ENCODE measurements at places on chromosomes 3 and 15.

DNA sequence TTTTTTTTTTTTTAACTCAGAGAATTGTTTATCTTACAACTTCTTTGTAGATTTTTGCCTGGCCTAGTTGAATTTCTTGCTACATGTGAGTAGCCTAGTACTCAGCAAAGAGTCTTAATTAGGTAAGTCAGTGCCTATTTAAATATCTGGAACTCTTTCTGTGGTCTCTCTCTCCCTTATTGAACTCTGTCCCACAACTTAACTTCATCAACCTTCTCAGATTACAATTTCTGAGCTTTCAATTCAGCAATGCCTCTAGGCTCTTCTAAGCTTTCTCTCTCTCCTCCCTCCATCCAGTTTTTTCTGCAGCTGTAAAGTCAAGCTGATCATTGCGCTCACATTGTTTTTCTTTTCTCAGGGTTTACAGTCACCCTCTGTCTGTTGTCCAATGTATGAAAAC lies 517.6 kb upstream of the ROBO1 start:
- DNase-seq: no peak

DNA sequence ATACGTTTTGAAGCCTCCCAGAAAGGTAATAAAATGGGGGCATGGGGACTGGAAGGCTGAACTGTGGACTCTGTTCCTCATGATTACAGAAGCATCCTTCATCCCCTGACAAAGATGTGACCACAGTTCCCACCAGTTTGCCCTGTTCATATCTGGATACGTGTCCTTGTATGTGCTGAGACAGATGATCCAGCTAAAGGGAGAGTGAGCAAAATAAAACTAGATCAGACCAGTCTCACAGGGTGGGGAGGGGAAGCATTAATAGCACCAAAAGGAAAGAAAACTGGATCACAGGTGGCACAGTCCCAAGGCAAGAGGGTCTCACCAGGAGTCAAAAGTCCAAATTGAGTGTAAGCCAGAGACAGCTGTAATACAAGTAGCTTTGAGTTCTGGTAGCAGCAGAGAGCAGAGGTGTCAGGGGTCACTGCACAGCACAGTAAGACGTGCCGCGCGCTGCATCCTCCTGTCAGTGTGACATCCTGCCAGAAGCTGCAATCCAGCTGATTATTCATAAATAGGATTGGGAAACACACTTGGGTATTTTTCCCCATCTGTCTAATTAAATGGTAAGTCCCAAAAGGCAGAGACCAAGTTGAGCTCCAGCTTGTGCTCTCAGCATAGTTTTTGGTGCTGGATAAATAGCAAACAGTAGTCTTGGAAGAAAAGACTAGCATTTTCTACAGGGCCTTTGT lies 560.0 kb upstream of the CFAP20DC start:
- DNase-seq: peak; percentile 16

DNA sequence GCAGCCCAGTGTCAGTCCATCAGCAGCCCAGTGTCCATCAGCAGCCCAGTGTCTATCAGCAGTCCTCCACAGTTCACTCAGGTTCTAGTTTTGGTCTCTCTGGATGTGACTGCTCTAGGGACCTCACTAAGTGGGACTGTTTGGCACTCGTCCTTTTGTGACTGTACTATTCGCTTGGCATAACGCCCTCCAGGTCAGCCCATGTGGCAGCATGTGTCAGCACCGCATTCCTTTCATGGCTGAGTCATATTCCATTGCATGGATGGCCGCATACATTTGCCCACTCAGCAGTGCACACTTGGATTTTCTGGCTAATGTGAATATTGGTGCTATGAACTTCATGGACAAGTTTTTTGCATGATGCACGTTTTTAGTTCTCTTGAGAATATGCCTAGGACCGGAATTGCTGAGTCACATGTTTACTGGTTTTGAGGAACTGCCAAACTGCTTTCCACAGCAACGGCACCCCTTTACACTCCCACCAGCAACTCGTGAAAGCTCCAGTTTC lies 16.4 kb downstream of the CHST13 start:
- DNase-seq: peak; percentile 12

GRCh38 chr3:60912142-60912541 lies 339.1 kb downstream of the FHIT start:
- DNase-seq: no peak

- no peak for DNase-seq
These were observed 130.6 kb downstream of the AQP9 start for GRCh38 chr15:58268746-58269267.

DNA sequence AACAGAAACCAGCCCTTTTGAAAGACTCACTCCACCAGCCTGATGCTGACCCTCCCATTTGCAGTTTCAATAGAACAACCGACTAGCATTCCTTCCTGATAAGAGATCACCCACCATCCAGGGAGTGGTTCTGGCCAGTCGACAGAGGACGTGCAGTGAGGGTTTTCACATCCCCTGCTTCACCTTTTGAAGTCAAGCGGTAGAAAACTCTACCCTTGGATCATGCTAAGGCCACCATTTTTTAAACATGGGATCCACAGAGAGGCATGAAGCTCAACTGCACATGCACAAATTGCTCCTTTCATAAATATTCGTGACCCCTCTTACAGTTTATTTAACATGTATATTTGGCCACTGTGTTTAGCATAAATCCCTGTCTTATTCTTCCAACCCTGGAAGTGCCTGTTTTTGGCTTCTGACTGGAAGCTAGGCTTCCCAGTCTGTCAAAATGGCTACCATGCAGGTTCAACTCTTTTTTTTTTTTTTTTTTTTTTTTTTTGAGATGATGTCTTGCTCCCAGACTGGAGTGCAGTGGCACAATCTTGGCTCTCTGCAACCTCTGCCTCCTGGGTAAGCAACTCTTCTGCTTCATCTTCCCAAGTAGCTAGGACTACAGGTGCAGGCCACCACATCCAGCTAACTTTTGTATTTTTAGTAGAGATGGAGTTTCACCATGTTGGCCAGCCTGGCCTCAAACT lies 1.0 kb upstream of the THUMPD3 start:
- DNase-seq: no peak

- no peak for DNase-seq
These were observed 422.3 kb upstream of the ROBO1 start for GRCh38 chr3:80190051-80190450.

DNA sequence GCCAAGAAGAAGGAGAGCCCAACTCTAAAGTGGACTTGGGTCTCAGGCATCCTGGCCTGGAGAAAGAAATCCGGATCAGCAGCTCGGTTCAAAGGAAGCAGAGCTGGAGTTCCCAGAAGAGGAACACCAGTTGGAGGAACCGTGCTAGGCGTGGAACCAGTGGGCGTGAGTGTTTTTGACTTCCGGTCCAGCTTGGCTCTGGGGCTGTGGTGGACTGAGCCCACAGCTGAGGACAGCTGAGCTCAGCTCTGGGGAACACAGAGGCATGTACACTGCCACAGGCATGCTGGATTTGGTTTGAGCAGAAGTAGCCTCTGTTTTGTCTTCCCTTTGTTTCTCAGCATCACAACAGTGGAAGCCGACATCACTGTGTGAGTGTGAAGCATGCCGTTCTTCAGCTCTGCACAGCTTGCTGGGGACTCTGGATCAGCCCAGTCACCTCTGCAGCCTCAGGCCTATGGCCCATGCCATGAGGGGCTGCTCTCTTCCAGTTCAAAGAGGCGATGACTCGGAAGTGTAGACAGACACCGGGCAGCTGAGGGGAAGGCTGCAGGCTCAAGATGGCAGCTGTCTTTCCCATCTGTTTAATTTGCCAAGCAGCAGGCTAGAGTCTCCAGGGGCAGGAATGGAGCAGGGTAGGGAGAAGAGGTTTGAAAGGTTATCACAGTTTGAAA lies 185.8 kb upstream of the UBE3A start:
- DNase-seq: no peak

GRCh38 chr15:97866959-97867358 lies 93.5 kb upstream of the ARRDC4 start:
- DNase-seq: no peak

GRCh38 chr3:47162697-47163168 lies 1.2 kb downstream of the SETD2 start:
- no peak for DNase-seq

- no peak for DNase-seq
These were observed 124.0 kb upstream of the GOLGA6L4 start for GRCh38 chr15:84111575-84111974.

DNA sequence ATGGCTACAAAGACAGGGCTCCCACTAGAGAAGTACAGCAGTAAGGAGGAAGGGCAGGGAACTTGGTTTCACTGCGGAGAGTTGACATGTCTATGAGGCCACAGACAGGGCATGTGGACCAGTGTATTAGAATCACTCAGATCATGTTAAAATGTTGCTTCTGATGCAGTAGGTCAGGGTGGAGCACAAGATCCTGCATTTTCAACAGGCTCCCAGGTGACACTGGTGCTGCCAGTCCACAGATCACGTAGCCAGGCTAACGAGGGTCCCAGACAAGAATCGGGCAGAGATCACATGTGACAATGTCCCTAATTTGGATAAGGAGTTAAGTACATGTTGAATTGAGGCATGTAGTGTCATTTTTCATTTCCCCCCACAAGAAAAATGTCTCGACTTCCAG lies 73.6 kb downstream of the SPSB4 start:
- DNase-seq: no peak

- DNase-seq: no peak
These were observed 179.3 kb downstream of the FNDC3B start for GRCh38 chr3:172218350-172219323.

GRCh38 chr15:99132122-99132521 lies 27.2 kb downstream of the SYNM start:
- no peak for DNase-seq

DNA sequence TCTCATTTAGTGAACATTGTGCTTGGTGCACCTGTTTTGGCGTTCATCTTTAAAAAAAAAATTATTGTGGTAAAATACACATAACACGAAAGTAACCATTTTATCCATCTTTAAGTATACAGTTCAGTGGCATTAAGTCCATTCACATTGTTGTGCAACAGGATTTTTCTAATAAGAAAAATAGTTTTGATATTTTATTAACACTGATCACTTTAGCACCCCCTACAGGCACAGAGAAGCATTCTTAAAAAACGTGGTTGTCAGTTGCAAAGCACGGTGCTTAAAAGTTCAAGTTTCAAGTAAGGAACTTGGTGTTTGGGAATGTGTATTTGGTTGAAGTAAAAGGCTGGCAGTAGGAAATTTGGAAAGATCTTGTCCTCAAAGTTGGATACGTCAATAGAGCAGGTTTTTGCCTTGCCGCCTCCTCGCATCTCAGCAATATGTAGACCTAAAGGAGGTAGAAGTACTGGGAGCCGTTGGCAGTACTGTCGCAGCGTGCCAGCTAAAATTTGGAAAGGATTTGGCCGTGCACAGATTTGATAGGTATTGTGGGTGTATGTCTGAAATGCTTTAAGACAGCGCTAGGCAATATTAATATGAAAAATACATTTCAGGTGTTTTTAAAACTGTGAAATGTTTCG lies 110.4 kb downstream of the LRRC28 start:
- DNase-seq: no peak

GRCh38 chr3:132635052-132635451 lies 24.6 kb downstream of the ACAD11 start:
- DNase-seq: no peak

GRCh38 chr3:159987291-159987711 lies 1.3 kb upstream of the IL12A start:
- no peak for DNase-seq

- no peak for DNase-seq
These were observed 1015.5 kb downstream of the PLOD2 start for GRCh38 chr3:145145461-145145860.

DNA sequence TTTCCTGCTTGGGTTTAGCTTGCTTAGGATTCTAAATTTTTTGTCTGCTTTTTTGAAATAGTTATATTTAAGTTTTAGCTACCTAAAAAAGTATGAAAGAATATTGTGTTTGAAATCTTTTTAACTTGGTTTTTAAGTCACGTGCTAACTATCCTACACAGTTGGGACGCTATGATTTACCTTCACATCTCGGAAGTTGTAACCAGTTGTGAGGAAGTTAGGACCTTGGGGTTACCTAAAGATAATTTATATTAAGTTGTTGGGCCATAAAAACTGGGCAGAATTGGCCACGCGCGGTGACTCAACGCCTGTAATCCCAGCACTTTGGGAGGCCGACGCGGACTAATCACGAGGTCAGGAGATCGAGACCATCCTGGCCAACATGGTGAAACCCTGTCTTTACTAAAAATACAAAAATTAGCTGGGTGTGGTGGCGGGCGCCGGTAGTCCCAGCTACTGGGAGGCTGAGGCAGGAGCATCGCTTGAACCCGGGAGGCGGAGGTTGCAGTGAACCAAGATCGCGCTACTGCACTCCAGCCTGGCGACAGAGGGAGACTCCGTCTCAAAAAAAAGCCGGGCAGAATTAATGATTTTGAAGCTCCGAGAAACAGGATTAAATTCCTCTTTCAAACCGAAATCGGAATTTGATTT lies 1.0 kb downstream of the ZFAND6 start:
- peak; percentile 32 for DNase-seq

- DNase-seq: peak; percentile 44
These were observed 238.7 kb upstream of the P2RY1 start for GRCh38 chr3:152595975-152596821.

DNA sequence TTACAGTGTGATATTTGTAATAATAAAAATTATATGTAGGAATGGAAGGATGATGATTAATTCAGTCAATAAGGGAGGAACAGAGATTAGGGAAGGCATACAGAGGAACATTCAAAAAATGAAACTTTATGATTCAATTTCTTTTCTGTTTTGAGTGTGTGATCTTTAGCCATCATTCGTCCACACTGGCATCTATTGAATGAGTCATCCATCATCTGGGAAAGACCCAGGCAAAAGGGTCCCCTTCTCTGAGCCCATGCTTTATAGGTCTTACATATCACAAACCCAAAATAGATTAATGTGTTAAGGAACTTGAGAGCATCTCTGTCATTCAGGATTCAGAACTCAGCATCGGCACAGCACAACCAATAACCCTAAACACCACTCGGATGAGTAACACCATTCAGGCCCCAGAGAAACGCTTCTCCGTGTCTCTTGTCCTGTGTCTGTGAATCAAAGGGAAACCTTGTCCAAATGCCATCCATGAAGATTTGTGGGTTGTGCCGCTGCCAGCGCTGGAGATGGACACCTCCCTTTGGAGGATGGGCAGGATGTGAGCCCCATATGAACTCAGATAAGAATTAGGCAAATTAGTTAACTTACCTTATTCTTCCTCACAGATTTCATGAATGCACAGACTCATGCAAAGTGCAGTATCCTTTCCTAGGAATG lies 21.7 kb upstream of the TPM1 start:
- DNase-seq: no peak

GRCh38 chr15:24954783-24955530 lies at the start of the genes SNRPN and SNURF:
SNRPN (plus strand) TSS chr15:24954987; CDS start chr15:24974454, 19,467 bp downstream.
SNURF (plus strand) TSS chr15:24954987; CDS start chr15:24955049, 62 bp downstream.
- peak; percentile 64 for DNase-seq
